NCI-H524 treated with DMSO at 0.1 percent for 48 hours (cell line): ENCODE measurements at places on chromosomes 11 and 22.

DNA sequence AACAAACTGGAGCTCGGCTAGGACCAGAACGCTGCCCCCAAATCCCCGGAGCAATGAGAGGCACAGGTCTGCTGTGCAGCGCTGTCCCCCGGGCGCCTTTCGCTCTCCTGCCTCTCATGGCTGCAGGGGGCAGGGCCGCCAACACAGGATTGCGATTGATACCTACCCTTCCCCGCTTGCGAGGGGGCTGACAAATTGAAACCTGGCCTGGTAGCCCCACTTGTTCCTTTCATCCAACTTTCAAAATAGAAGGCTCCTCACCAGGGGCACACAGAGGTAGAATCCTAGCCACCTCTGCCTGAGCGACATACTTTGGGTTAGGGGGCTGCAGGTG is 642 bp upstream of the CASTOR1 start:
- no peak for DNase-seq

GRCh38 chr11:36086366-36086765 is 142.5 kb downstream of the LDLRAD3 start:
- no peak for DNase-seq

GRCh38 chr22:44758344-44758973 is 6.1 kb downstream of the ARHGAP8 start:
- peak; percentile 18 for DNase-seq

- DNase-seq, result no peak
Observed at GRCh38 chr11:81377418-81377817, 1356.2 kb downstream of the FAM181B start.

DNA sequence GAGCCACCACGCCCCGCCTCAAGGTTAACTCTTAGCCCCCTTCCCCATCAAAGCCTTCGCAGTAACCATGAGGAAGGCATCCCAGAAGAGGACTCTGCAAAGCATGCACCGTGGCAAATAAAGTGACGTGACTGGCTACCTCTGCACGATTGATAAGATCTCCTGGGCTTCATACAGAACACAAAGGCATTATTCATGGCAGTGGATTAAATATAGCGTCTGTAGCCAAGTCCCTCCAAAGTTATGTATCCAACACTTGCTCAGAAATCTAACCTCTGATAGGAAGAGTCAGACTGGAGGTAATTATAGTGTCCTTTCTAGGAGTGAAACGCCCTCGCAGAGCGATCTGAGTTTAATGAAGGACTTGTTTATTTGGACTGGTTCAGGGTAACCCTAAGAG is 22.4 kb downstream of the CPT1A start:
- no peak for DNase-seq

DNA sequence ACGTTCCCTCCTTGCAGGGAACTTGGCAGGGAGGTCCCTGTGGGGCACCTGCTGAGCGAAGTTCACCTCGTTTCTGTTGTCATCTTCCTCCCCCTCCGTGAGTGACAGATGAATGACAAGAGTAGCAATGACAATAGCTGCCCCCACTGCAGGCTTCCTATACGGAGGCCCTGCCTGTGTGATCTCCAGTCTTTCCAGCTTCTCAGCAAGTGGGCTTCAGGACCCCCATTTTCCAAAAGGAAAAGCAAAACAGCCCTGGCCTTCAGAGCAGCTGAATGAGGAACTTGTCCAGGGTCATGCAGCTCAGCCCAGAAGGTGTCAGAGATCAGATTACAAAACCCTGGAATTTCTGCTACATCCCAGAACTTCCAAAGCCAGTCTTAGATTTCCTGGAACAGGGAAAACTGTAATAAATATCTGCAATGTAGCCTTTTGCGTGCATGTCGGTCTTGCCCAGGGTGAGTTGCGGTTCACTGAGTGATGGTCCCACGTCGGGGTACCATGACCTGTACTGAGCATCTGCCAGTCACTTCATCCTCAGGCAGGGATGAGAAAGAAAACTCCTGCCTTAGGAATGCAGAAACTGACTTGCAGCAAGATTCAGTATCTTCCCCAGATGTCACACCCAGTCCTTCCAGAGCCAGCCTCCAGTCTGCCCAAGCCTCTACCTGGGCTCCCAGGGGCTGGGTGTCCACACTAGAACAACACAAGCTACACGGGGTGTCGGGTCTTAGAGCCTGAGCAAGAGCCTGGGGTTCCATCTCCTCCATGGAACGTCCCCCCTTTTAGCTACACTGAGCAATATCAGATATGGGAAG is 1457.0 kb downstream of the BRD1 start:
- no peak for DNase-seq

GRCh38 chr22:49274754-49275380 is 552.8 kb downstream of the BRD1 start:
- DNase-seq, result no peak
